ENCODE measurements at places on chromosomes 5 and 9. TPM values are rescaled to one million over a fixed set of nuclear protein-coding genes. Genes with fewer than 3 reads are reported as not detected.

DNA sequence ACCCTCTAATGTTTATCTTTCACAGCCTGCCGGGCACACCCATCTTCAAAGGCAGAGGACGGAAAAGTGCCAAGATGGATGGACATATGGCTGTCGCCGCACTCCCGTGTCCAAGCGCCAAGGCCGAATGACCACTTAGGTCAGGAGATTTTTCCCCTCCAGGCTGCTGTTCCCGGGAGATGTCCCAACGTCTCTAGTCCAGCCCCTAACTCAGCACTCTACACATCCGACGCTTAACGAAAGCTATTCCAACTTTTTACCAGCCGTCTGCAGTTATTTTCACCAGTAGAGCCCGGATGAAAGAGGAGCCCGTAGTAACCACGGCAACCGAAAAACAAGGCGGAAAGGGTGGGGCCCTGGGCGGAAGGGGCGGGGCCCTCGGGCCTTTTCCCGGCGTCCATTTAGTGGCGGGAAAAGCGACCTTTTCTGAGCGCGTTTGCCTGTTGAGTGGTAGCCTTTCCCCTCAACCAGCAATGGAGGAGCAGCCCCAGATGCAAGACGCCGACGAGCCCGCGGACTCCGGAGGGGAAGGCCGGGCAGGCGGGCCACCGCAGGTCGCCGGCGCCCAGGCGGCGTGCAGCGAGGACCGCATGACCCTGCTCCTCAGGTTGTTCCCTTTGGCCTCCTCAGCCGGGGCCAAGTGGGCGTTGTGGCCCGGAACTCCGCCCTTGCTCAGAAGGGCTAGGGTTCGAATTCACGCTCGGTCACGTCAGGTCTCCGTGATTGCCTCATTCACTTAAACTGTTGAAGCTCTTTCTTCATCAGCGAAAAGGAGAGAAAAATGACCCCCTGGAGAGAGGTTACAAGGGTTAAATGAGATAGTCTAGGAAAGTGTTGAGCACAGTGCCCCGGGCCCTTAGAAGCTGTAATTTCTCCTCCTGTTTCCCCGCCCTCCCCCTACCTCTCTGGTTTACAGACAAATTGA, at the start of gene CENPH:
TSS of gene CENPH (plus strand) at position 422 of the 925 bp plus-strand sequence. CDS start at position 474, 52 bp downstream.
- DNase-seq, result peak; percentile 92
- H3K36me3 ChIP-seq, result peaks cover 2% of the 10 kb centered on the region
- H3K27ac ChIP-seq, result peak within 1 kb of the TSS; percentile 98

- no peak overlapping the region for H3K4me3 ChIP-seq
- H3K36me3 ChIP-seq, result no peaks in the 10 kb centered on the region
- DNase-seq, result no peak
- H3K27ac ChIP-seq, result no peak overlapping the region
- peaks cover 12% of the 10 kb centered on the region for H3K27me3 ChIP-seq
Observed at GRCh38 chr5:172815631-172816030, 18.4 kb upstream of the ERGIC1 start.

NPR3 gene
- total RNA-seq, result not detected

KIF20A gene
- total RNA-seq, result 18.8 TPM

GRCh38 chr5:133977161-133977787, 8.8 kb upstream of the C5orf15 start:
- no peak overlapping the region for H3K4me3 ChIP-seq
- peaks cover 34% of the 10 kb centered on the region for H3K4me1 ChIP-seq
- DNase-seq, result no peak
- no peaks in the 10 kb centered on the region for H3K27me3 ChIP-seq
- H3K27ac ChIP-seq, result peak overlapping the region; percentile 73
